ENCODE measurements at places on chromosomes 1 and 21. TPM values are rescaled to one million over a fixed set of nuclear protein-coding genes. Genes with fewer than 3 reads are reported as not detected.

The DENND2C gene
- total RNA-seq = 0.81 TPM

The OLFML3 gene
- 0.59 TPM for total RNA-seq

The DNALI1 gene
- total RNA-seq = not detected

The RUNX3 gene
- total RNA-seq = 177 TPM

- no peak overlapping the region for H3K27ac ChIP-seq
- no peak for DNase-seq
- no peak overlapping the region for H3K4me3 ChIP-seq
- H3K4me1 ChIP-seq = no peaks in the 10 kb centered on the region
- H3K27me3 ChIP-seq = peaks cover 21% of the 10 kb centered on the region
Measured at GRCh38 chr1:37064039-37064438, 29.7 kb upstream of the GRIK3 start.

DNA sequence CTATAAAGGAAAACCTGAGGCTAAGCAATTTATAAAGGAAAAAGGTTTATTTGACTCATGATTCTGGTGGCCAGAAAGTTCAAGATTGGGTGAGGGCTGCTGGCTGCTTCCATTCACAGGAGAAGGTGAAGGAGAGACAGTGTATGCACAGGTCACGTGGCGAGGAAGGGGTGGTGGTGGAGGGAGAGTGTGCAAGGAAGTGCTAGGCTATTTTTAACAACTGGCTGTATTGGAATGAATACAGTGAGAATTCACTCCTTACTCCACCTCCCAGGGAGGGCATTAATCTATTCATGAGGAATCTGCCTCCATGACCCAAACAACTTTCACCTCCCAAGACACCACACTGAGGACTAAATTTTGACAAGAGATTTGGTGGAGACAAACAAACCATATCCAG, 51.0 kb downstream of the SYDE2 start:
- H3K4me1 ChIP-seq = no peaks in the 10 kb centered on the region
- no peak overlapping the region for H3K4me3 ChIP-seq
- H3K27ac ChIP-seq = no peak overlapping the region
- peaks cover 6% of the 10 kb centered on the region for H3K27me3 ChIP-seq
- H3K36me3 ChIP-seq = no peaks in the 10 kb centered on the region

DNA sequence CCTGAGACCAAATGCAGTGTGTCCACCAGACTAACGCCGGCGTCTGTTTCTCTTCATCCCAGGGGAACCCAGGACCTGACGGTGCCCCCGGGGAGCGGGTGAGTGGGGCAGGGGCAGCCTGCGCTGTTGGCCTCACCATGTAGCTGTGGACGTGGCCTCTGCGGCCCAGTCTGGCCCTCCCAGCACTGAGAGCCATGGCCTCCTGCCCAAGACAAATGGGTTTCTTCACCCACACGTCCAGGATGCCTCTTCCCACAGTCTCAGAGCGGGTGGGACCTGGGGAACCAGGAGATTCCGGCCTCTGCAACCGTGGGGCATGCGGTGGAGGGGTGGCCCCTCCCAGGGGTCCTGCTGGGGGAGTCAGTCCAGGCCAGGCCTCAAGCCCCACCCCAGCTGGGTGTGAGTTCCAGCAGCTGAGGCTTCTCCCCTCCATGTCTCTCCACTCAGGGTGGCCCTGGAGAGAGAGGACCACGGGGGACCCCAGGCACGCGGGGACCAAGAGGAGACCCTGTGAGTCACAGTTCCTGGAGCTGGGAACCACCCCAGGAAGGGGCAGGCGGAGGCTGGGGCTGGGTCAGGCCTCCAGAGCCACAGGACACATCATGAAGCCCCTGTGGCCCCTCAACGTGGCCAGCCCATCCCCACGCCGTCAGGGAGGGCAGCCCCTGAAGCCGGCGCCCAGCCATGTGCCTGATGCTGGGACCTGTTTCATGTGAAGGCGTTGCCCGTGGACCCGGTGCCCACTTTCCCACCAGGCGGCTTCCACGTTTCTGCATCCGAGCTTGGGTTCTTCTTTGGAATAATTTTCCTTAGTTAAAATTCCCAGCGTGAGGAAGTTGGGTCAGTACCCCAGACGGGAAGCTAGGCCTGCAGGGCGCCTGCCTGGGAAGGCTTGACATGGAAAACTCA, 11.0 kb downstream of the COL6A1 start:
- H3K27me3 ChIP-seq = no peaks in the 10 kb centered on the region
- no peaks in the 10 kb centered on the region for H3K36me3 ChIP-seq
- no peak overlapping the region for H3K27ac ChIP-seq
- H3K4me3 ChIP-seq = no peak overlapping the region

DNA sequence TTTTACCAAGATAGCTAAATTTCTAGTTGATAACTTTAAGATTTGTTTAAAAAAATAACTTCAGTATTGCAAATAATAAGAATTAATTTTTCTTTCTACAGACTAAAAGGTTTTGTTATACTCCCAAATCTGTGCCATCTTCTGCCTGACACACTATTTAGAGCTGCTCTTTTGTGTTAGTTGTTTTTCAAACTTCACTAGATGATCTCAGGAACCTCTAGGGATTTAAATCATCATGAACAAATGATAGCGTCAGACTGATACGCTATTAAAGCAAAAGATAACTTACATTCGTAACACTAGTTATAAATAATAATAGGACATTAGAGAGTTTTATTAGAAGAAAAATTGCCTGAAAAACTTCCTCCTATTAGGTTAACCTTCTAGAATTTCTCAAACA, 243.1 kb upstream of the CXADR start:
- no peak overlapping the region for H3K27ac ChIP-seq
- H3K36me3 ChIP-seq = peaks cover 6% of the 10 kb centered on the region
- no peaks in the 10 kb centered on the region for H3K27me3 ChIP-seq
- H3K4me3 ChIP-seq = no peak overlapping the region

DNA sequence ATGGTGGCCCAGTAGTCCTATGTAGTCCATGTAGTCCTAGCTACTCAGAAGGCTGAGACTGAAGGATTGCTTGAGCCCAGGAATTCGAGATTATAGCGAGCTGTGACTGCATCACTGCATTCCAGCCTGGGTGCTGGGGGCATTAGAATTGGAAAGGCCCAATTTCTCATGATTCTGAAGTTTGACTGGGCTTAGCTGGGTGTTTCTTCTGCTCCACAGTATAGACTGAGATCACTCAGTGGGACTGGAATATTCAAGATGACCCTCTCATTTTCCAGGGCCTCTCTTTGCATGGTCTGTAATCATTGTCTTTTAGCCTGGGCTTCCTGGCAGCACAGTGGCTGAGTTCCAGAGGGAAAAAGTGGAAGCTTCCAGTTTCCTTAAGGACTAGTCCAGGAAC, 26.2 kb downstream of the MROH7 start:
- no peaks in the 10 kb centered on the region for H3K27me3 ChIP-seq
- no peak for DNase-seq
- no peak overlapping the region for H3K4me3 ChIP-seq
- H3K4me1 ChIP-seq = peaks cover 8% of the 10 kb centered on the region
- no peak overlapping the region for H3K27ac ChIP-seq

DNA sequence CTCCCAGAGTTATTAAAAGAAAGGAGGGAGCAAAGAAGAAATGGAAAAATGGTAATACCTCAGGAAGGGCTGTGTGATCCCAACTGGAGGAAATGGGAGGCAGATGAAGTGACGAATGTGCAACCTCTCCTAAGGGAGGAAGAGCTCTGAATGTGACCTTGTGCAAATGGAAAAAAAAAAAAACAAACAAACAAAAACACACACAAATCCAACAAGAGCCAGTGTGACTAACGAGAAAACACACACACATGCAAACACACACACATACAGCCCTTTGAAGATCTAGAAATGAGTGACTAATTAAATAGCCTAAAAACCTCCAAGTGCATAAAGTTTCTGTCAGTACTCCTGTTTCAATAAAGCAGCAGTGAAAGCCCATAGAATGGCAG, 49.0 kb downstream of the CCN1 start:
- peaks cover 14% of the 10 kb centered on the region for H3K36me3 ChIP-seq
- peaks cover 3% of the 10 kb centered on the region for H3K4me1 ChIP-seq
- no peak overlapping the region for H3K4me3 ChIP-seq
- no peak overlapping the region for H3K27ac ChIP-seq
- H3K27me3 ChIP-seq = no peaks in the 10 kb centered on the region

- no peaks in the 10 kb centered on the region for H3K36me3 ChIP-seq
- no peak overlapping the region for H3K27ac ChIP-seq
- DNase-seq = no peak
- peaks cover 33% of the 10 kb centered on the region for H3K4me1 ChIP-seq
Measured at GRCh38 chr21:36509973-36510664, 30.2 kb upstream of the CLDN14 start.
